T-helper 2 cell treated with Interferon-gamma antibody and Interleukin-4, amounts not matched to agents 100 ng/mL and 5 ng/mL, for 36 hours (primary cell): ENCODE measurements at places on chromosomes 7 and 10. TPM values are rescaled to one million over a fixed set of nuclear protein-coding genes. Genes with fewer than 3 reads are reported as not detected.

The GIMAP7 gene
- 188 and 191 TPM in 2 replicates for total RNA-seq

The SVOPL gene
- 1.0 and 1.2 TPM in 2 replicates for total RNA-seq

The C10orf67 gene
- total RNA-seq, result not detected in 2 replicates

The PHKG1 gene
- 3.6 and 3.7 TPM in 2 replicates for total RNA-seq

The FRG2B gene
- 0.20 TPM in 1 of 2 replicates, not detected in the other for total RNA-seq
